ENCODE measurements at places on chromosomes 1 and 21.
A peak's percentile ranks its signal among the peaks of the same experiment; 100 is the strongest.

- DNase-seq: no peak
Measured at GRCh38 chr1:115211071-115211745, 121.9 kb upstream of the TSPAN2 start.

DNA sequence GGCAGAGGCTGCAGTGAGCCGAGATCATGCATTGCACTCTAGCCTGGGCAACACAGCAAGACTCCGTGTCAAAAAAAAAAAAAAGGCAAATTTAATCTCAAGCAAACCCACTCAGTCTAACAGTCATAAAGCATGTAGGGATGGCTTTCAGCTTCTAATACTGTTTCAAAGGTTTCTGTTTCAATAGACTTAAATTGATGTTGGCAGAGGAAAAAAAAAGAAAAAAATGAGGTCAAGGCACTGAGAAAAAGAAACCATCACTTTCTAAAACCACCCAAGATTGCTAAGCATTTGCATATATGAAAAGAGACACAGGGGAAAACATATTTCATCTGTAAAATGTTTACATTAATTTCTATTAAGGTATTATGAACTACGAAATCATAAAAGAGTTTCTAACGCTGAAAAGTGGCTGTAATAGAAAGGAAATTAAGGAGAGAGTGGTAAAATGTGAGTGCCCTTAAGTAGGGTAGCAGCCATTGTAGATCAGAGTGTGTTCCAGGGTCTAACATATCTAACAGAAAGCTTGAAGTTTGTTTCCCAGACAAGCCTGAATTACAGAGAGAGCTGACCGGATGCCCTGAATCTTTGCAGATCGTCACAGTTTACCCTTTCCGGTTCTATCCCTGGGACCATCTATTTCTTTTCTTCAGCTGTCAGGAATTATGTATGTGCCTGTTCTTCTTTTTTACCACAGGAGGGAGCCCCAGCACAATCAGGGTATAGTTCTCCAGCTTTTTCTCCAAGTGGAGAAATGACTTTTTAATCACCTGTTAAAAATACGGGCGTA, 70.0 kb downstream of the PLD5 start:
- peak; percentile 75 for DNase-seq

DNA sequence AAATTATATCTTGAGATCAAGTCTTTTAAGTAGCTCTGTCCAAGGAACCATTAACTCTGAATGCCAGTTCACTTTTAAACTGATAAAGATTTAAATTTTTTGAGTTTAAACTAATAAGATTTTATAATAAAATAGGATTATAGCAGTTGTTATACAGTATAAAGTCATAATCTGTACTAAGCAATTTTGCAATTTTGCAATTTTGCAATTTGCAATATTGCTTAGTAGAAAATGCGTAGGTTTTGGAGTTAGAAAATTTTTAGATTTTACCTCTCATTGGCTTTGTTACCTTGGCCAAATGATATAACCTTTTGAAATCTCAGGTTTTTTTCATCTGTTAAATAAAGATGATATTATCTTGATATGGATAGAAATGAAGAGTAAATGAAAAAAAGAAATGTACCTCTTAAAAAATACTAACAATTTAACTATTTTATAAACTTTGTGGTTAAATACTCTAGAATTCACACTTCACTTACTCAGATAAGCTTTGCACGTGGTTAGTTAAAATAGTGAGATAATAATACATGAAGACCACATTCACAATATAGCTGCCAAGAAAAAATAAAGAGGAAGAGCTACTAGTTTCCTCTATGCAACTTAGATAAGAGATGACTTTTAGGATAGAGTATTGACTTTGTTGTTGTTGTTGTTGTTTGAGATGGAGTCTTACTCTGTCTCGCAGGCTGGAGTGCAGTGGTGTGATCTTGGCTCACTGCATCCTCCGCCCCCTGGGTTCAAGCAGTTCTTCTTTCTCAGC, 13.9 kb downstream of the CCDC18 start:
- DNase-seq: no peak

GRCh38 chr1:154270833-154271232, 1.6 kb upstream of the HAX1 start:
- DNase-seq: no peak

DNA sequence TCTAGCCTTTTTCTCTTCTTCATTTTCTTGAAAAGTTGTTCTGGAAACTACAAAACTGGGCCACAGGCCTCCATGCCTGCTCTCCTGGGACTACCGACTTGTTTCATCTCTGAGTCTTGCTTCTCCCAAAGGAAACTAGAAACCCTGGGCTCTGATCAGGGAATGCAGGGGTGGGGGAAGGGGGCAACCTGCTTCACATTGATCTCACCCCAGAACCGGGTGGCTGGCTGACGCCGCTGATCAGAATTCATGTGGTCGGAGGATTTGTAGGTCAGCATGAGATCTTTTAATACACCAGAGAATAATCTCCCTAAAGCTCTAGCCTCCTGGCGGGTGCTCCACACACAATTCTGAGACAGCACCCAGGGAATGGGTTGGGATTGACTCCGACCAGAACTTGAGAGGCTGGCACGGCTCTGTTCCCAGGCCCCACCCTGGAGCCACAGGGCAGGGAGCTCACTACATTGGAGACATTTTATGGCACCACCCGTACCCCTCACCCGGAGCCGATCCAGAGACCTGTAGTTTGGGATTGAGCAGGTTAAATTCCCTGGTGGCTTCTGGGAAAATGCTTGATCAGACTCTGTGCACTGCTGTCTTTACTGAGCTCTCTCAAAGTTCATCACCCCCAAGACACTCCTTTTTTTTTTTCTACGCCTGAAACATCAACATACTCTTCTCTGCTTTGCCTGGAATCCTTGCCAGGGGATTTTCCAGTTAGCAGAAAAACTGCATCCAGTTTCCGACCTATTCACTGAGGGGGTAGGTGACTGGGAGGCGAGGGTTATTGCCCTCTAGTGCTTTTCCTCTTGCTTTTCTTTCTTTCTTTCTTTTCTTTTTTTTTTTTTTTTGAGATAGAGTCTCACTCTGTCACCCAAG, 12.2 kb upstream of the ARHGEF10L start:
- no peak for DNase-seq

- no peak for DNase-seq
Measured at GRCh38 chr1:248782416-248783141, 27.0 kb upstream of the LYPD8 start.
